ENCODE measurements at places on chromosomes 16 and 17. TPM values are rescaled to one million over a fixed set of nuclear protein-coding genes. Genes with fewer than 3 reads are reported as not detected.

GRCh38 chr16:75456971-75457370, 7.5 kb downstream of the TMEM170A start:
- DNase-seq = no peak

DNA sequence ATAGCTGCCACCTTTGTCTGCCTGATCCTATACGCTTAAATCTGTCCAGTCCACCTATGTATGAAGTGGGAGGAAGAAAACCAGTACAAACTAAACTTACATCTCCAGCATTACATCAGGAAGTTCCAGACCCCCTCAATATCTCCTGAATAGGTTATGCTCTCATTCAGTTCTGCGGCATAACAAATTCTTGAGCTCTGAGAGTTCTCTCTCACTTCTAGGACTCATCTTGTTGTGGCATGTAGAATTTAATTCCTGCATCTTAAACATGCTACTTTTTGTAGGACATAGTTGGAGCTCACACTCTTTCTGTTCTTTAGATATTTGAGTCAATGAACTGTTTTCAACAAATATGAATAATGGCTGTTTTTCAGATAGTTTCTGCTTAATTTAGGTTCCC, 662.5 kb downstream of the CDH11 start:
- DNase-seq = no peak

DNA sequence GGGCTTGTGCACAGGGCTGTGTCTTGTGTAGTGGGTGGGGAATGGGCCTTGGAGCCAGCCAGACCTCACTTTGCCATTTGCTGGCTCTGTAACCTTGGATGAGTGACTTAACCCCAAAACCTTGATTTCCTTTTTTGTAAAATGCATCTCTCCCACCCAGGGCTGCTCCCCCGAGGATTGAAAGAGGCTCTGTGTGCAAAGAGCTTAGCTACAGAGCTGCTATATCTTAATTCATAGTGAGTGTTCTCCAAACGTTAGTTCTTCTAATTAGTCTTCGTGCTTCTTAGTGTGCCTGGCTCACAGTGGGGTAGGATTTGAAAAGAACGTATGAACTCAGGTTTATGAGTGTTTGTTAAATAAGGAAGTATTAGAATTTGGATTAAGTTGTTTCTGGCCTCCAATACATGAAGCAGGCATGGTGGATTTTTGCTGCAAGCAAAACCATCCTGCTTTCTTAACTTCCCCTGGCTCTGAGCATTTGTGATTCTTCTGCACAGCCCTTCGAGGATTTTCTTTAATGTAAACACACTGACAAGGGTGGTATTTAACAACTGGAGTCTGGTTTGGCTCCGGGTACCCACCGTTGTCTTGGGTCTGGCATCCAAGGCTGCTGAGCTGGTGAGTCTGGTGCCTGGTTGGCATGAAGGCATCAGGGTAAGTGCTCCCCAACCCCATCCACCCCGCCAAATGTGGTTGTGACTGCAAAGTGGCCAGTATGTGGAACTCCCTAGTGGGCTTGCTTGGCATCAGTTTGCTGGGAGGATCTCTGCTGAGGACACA, 29.7 kb downstream of the KSR1 start:
- no peak for DNase-seq

GRCh38 chr17:60358606-60359225, 33.2 kb downstream of the USP32 start:
- DNase-seq = no peak

DNA sequence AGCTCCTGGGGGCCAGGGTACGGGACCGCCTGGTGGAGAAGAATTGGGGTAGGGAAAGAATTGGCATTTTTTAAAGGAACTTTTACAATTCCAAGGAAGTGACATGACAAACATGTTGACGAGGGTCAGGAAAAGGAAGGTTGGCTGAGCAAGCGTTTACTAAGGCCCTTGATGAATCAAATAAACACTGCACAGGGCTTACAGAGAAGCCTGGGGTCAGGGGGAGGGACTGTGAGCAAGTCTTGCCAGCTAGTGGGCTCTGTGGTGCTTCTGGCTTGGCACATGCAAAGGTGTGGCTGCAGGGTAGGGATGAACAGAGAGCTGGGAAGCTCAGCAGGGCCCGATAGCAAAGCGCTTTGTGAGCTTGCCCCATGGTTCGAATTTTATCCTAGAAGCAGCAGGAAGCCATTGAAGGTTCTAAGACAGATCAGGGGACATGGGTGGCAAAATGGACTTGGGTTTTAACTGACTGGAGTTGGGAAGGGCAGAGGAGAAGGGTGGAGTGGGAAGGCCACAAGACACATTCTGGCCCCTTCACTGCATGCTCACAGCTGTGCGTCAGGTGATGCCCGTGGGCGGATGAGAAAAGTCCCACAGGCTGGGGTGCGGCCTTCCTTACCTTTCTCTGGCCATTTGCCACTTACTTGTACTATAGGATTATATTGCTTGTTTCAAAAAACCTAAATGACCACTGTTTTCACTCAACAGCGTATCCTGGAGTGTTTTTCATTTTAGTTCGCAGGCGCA, 117.8 kb downstream of the SOCS1 start:
- DNase-seq = no peak

GRCh38 chr17:27466743-27467375, 10.6 kb downstream of the KSR1 start:
- no peak for DNase-seq

GPS2 gene
- total RNA-seq = 34.7 TPM

KRTAP4-5 gene
- not detected for total RNA-seq

EFCAB13 gene
- 6.9 TPM for total RNA-seq

CBFA2T3 gene
- 3.8 TPM for total RNA-seq

SPATA22 gene
- total RNA-seq = 0.40 TPM

CDH1 gene
- 1.0 TPM for total RNA-seq

Measured in muscle of leg (tissue), 16 donors.